ACHN (cell line): ENCODE measurements at places on chromosomes 5 and 9.

DNA sequence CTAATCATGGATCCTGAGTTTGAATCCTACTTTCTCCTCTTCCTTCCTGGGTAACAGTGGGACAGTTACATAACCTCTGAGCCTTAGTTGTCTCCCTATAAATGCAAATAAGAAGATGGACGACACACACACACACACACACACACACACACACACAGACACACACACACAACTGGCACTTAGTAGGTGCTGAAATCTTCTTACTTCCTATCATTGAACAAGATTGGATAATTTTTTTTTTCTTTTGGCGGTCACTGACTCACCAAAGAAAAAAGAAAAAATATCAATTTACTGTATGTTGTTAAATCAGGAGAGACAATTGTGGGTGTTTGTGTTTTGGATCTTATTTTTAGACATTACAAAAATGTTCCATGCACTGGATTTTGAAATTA lies 28.4 kb upstream of the TNFSF8 start:
- DNase-seq: no peak

DNA sequence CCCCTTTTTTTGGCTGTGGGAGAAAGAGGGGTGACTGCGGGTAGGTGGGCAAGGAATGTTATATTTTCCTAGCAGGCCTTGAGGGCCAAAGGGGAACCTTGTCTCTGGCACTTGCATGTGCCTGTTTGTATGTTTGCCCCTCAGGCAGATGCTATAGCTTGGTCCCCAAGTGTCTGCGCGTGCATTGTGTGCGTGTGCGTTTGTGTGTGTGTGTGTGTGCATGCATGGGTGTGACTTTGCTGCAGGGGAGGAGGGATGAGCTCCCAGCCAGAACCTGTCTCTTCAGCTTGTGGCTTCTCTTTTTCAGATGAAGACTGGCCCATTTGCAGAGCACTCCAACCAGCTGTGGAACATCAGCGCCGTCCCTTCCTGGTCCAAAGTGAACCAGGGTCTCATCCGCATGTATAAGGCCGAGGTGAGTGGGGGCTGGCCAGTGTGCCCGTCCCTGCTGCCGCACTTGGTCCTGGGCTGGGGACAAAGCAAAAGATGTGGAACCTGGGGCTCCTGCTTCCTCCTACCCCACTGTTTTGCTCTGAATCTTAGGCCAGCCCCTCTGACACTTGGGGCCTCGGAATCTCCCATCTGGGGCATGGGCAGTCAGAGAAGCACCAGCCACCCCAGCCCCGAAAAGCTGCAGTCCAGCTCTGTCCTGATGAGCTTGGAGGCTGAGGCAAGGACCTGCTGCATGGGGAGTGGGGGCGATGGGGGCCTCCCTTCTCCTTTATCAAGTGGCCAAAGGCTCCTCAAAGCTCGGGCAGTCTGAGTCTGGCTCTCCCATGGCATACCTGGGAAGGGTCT lies 31.1 kb downstream of the PTPA start:
- DNase-seq: no peak

- DNase-seq: no peak
Measured at GRCh38 chr5:71529682-71530081, 57.5 kb upstream of the MCCC2 start.

DNA sequence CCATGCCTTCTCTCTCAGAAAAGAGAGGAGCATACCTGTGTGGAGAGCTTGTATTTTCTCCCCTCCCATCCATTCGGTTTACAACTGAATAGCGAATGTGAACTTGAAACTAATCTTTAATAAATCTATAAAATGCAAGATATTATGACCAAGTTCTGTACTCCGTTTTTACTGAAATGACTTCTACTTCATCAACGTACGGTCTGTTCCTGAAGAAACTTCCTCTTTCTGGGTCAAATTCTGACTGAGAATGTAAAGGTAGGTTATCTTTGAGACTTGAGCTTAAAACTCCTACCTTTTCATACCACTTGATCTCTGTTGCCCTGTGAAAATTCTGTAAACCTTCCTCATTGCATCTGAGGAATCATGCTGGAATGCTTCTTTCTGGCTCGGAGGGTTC lies 4.2 kb upstream of the CTNNAL1 start:
- DNase-seq: no peak

GRCh38 chr9:94139672-94140417 lies 55.6 kb downstream of the PTPDC1 start:
- peak; percentile 83 for DNase-seq
